ENCODE measurements at places on chromosomes 5 and 9.

- DNase-seq, result no peak
Measured at GRCh38 chr5:60533789-60534188, 166.2 kb downstream of the DEPDC1B start.

DNA sequence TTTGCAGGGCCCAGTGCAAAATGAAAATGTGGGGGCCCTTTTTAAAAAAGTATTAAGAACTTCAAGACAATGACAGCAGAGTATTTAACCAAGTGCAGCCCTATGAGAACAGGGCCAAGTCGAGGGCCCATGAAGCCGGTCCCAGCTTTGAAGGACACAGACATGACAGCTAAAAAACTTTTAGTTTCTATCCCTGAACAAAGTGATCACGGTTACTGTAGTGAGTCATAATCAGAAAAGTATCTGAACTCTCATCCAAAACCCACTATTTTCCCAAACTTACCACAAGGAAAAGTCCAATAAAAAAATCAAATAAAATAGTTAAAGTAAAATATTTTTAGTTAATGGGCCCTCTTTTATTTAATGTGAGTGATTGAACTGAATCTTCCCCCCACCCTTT lies 126.0 kb downstream of the MEF2C start:
- DNase-seq, result no peak

DNA sequence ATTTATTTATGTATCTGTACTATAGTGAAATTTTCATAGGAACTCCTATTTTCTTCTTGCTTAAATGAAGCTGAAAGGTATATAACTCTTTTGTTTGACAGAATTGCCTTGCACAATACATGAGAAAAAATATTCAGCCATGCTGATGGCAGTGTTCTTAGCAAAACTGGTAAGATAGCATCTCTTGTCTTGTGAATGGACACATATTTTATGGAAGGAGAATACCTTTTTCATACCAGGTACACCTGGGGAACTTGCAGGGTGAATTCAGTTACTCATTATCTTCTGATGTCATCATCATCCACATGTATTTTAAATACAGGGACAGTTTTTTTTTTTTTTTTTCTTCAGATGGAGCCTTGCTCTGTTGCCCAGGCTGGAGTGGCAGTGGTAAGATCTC lies 49.4 kb downstream of the MAMDC2 start:
- no peak for DNase-seq

GRCh38 chr5:53613061-53613460 lies 52.6 kb downstream of the NDUFS4 start:
- no peak for DNase-seq

DNA sequence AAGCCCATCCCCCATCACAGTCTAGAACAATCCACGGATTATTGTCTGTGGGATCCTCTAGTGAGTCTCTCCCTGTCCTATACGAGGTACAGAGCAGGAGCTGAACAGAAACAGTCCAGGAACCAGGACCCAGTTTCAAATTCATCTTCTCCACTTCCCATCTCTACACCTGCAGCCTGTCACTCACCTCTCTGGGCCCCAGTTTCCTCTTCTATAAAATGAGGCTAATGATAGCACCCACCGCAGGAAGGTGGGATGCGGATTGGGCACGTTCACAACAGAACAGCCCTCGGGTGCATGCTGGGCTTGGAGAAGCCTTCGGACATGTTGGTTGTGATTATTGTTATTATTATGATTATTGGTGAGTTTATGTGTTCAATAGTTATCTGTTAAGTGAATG lies 78.5 kb downstream of the ANKRD33B start:
- no peak for DNase-seq

DNA sequence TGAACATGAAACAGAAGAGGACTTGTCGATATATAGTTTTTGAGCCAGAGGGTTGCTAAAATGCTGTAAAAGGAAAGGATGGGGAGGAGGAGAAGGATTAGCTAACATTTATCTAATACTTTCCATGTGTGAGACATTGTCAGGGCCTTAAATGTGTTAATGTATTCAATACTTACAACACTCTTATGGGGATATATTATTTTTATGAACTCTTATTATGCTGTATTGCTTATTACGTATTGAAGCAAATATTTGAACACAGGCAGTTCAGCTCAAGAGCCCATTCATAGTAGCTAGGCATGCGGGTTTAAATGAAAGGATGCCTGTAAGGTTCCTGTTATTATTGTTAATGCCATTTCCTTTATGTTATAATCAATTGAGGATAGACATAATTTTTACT lies 391.5 kb downstream of the CCDC171 start:
- DNase-seq, result no peak

GRCh38 chr5:32096891-32097595 lies 77.1 kb downstream of the GOLPH3 start:
- DNase-seq, result no peak

GRCh38 chr9:86749161-86749893 lies 198.0 kb downstream of the GAS1 start:
- no peak for DNase-seq

Measured in esophagus squamous epithelium (tissue), 5 donors.